ENCODE measurements at places on chromosomes 5 and 9.

DNA sequence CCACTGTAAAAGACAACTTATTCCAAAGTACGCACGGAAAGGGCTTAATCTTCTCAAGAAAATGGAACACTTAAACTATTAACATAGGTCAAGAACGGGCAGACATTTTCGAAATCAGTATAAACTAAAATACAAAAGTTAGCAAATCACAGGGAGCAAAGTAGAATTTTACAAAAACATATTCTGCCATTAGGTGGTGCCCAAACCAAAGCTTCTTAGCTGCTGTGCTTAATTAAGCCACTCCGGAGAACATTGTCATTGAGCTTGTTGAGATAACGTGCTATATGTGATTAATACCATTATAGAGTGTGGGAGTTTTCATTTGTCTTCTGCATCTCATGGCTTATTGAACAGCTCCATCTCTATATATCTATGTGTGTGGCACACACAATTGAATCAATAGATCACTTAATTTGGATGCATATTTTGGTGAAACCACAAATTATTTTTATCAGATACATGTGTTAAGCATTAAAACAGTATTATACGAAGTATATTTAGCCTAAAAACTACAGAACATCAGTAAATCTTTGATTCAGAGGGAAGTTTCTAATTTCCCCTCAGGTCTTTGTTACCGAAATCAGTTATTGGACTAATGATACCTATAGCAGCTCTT lies 23.4 kb downstream of the UBLCP1 start:
- no peak for DNase-seq

DNA sequence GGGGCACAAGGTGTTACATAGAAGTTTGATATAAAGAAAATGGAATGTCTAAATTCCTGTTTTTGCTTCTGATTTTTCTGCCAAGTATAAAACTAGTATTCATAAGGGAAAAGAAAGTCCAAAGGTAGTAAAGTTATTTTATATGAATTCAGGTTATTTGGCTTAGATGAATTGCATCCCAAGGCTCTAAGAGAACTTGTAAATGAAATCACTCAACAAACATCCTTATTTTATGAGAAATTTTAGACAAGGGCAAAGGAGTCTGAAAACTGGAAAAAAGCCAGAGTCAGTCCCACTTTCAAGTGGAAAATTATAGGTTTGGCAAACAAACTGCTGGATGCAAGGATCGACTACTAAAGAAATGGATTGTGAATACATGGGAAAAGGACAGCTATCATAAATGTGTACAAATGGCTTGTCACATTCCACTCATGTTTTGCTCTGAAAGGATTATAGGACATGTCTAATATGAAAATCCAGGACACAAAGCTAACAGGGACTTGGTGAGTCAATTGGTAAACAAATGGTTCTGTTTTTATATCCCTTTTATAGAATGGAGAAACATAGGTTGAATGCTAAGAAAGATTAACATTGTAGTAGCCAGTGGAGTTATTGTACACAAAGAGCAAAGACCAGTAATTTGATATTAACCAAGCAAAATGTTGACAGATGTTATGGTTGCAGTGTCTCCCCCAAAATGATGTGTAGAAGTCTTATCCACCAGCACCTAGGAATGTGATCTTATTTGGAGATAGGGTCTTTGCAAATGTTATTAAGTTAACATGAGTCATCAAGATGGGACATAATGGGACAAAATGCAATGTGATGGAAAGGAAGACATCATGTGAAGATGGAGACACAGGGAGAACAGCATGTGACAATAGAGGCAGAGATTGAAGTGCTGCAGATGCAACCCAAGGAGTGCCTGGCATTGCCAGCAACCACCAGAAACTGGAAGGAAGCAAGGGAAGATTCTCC lies 495.7 kb downstream of the TLE1 start:
- DNase-seq, result no peak

DNA sequence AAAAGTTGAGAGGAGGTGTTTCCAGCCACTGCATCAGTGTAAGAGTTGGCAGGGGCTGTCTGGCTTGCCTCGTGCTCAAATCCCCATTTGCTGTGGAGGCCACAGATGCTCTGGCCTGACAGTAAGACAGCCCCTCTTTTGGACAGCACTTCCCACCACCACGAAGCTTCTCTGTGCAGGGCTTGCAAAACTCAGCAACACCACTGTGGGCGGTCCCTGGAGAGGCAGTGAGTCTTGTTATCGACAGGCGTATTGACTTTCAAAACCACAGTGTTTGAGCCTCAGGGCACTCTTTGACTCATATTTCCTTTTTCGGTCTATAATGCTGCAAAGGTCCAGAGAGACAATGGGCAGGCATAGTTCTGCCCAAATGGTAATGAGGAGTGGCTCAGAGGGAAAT lies 539.5 kb downstream of the EBF1 start:
- no peak for DNase-seq

DNA sequence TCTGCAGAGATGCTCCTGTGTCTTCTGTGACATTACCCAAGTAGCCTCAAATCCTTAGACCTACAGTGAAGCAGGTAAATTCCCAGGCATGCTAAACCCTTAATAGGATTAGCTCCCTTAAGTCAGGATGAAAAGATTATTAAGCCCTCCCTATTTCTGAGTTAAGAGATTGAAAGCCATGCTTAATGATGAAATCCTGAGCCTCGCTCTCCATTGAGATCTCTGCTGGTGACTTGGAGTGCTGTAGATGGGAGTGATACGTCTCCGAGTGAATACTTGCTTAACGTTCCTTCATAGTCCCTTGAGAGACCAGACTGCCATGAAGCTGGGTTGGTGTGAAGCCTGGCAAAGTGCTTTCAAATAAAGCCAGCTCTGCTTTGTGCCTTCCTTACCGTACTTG lies 34.2 kb downstream of the AOPEP start:
- DNase-seq, result no peak

DNA sequence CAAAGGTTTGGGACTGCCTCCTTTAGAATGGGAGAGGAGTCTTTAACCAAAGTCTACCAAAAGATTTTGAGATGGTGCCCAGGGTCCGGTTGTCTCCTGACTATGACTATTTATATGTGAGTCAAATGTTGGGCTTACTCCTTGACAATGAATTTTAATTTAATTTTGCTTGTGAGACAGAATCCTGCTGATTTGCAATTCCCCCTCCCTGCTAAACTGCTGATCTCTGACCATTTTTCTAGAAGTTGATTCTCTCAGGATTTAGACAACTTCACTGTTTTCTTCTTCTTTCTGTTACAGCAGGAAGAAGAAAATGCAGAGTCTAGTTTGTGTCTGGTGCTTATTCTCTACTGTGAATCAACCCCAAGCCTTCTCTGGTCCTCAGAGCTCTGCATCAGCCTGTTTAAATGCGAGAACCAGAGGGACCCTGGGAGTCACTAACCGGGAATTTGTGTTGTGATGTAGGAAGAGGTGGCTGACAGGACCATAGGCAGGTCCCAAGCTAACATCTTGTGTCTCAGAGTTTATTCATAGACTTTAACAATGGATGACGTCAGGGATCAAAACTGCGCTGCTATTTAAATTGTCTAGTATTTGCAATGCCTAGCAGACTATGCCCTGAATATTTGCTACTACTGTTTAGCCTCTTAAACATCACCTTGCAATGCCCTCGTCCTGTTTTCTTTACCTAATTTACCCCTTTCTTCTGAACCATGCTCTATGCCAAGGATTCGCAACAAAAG lies 124.0 kb upstream of the TAF11L2 start:
- no peak for DNase-seq

DNA sequence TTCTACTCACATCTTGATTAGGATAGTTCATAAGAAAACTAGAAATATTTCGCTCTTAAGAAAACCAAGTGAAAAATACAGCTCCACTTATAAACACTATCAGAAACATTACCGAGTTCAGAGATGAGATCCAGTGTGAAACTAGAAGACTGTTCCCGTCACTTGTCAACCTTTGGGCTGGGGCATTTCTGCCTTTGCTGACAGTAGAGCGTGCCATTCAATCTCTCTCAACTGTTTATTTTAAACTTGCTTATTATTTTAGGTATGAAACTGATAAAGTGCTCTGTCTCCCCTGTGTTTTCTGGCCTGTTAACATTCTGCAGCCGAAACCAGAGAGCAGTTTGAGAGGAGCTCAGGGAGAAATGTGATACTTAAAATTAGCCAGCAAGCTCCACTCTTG lies 16.7 kb downstream of the MRRF start:
- DNase-seq, result no peak

DNA sequence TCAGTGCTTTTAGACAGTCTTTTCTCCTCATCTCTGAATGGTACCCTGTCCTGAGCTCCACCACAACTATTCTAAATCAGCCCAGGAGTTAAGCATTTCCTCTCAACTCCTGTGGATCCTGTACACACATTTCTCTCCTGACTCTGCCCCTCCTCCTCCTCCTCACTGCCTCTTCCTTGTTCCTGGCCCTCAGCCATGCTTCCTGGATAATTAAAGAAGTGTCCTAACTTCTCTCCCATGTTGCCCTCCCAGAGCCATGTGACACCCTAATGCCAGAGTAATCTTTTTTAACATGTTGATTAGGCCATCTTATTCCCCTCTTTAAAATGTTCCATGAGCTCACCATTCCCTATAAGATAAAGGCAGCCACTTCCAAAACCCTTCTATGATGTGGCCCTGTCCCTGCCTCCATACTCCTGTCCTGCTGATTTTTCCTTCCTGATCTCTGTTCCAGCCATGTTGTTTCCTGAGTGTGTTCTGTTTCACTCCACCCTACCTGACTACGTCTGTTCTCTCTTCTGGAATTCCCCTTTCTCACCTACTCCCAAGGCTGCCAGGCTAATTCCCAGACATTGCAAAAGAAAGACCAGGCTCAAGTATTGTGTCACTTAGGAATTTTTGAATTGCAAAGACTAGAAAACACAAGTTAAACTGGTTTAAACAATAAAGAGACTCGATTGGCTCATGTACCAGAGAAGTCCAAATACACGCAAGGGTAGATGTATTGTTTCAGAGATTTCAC lies 295.2 kb downstream of the MAST4 start:
- no peak for DNase-seq

GRCh38 chr5:169192536-169192935 lies 108.4 kb downstream of the SLIT3 start:
- no peak for DNase-seq

GRCh38 chr9:71571186-71571585 lies 197.1 kb downstream of the CEMIP2 start:
- DNase-seq, result no peak

- DNase-seq, result no peak
Observed at GRCh38 chr9:98896632-98897031, 47.1 kb upstream of the COL15A1 start.

- DNase-seq, result no peak
Observed at GRCh38 chr5:123303802-123304201, 119.4 kb downstream of the CEP120 start.

GRCh38 chr5:5978501-5979376 lies 399.6 kb downstream of the MED10 start:
- no peak for DNase-seq

DNA sequence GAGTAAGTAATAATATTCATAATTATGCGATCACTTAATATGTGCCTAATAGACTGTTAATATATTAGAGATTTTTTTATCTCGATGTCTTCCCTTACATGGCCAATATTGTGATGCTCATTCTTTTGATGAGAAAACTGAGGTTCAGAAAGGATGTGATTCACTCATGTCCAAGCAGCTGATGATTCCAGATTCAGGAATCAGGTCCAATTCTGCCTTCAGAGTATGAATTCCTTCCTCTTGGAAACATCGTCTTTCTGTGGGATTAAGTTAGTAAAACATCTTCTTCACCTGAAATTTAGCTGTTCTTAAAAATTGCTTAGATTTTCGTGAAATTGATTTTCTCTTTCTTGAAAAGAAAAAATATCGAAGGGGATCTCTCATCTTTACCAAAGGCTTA lies 242.5 kb upstream of the RFX3 start:
- no peak for DNase-seq

DNA sequence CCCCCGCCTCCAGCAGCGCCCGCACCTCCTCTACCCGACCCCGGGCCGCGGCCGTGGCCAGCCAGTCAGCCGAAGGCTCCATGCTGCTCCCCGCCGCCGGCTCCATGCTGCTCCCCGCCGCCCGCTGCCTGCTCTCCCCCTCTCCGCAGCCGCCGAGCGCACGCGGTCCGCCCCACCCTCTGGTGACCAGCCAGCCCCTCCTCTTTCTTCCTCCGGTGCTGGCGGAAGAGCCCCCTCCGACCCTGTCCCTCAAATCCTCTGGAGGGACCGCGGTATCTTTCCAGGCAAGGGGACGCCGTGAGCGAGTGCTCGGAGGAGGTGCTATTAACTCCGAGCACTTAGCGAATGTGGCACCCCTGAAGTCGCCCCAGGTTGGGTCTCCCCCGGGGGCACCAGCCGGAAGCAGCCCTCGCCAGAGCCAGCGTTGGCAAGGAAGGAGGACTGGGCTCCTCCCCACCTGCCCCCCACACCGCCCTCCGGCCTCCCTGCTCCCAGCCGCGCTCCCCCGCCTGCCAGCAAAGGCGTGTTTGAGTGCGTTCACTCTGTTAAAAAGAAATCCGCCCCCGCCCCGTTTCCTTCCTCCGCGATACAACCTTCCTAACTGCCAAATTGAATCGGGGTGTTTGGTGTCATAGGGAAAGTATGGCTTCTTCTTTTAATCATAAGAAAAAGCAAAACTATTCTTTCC lies 19.3 kb downstream of the CDKN2A start:
- no peak for DNase-seq

- no peak for DNase-seq
Observed at GRCh38 chr5:145198525-145199260, 636.4 kb downstream of the PRELID2 start.

DNA sequence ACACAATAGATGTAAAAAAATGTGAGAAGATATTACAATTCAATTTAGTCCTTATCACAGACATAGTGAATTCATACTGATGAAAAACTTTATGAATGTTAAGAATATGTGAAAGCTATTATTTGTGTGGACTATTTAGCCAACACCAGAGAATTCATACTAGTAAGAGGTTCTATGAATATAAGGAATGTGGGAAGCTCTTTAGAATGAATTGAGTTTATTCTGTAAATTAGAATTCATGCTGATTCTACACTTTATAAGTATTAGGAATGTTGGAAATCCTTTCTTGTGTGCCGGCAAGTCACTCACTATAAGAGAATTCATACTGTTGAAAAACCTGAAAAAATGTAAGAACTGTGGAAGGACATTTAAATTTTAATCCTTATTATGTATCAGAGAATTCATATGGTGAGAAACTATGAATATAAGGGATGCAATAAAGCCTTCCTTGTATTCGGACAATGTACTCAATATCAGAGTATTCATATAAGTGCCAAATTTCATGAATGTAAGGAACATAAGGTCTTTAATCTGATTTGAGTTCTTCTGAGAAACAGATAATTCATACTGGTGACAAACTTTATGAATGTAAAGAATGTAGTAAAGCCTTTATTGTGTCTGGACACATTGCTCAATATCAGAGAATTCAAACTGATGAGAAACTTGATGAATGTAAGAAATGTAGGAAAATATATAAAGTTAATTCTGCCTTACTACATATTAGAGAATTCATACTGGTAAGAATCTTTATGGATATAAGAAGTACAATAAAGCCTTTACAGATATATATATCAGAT lies 21.6 kb upstream of the PCDHA1 start:
- no peak for DNase-seq

Measured in activated T-helper 1 cell treated with anti-CD3 and anti-CD28 coated beads, Interleukin-2, amount 50 U/mL, for 16 hours (primary cell).